NCI-H1048 (cell line): ENCODE measurements at places on chromosomes 12 and 14.

DNA sequence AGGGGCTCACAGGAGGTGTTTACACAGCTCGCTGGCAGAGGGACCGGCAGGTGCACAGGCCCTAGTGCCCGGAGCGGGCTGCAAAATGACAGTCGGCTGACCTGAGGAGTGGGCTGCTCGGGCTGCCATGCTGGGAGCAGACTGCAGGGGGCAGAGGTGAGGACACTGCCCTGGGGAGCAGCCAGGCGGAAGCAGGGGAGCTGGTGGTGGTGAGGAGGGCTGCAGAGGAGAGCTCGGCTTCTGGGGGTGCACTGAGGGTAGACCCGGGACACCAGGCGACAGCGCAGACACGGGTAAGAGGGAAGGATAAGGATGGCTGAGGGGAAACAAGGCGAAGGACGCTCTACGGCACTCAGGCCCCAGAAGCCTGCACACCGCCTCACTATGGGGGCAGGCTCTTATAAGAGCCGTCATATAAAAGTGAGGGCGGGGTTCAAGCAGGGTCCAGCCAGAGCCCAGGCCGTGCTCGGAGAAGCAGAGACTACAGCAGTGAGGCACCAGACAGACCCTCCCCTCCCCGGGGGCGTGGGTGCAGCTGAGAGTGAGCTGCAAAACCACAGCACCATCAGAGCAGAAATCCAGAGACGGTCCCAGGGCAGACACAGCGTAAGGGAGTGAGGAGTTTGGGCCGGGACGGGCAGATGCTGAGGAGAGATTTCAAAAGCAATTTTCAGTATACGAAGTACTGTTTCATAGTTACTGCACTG is 62.5 kb downstream of the CCDC88C start:
- no peak for DNase-seq

GRCh38 chr12:48030173-48030650 is 25.9 kb upstream of the COL2A1 start:
- no peak for DNase-seq

DNA sequence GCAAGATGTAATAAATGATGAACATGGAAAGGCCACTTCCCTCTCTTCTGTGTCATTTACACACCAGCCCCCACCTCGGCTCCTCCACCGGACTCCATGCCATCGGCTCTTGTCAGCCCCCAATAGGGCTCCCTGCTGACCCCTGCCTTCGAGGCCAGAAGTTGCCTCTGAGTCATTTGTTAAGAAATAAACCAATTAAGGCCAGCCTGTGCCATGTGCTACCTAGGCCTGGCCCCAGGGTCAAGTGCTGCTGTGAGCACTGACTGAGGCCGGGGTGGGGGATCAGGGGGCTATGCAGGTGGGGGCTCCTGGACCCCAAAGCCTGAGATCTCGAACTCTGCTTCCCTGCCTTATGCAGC is 53.2 kb downstream of the TESC start:
- DNase-seq: no peak

- DNase-seq: no peak
These were observed 222.5 kb upstream of the GRIP1 start for GRCh38 chr12:66901138-66901932.

DNA sequence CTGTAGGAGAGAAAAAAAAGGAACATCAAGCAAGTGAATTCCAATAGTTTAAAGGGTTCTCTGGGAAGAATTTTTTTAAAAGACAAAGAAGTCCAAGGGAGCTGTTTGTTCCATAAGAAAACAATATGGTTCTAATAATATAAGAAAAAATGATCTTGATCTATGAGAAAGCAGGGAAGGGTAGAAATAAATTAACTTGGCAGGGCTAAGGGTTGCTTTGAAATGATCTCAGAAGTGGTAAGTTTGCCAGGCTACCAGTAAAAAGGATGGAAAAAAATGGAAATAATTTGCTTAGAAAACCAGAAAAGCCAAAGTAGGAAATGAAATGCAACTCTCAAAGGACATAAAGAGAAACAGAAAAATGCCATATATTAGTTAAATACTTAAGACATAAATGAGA is 41.7 kb upstream of the EMP1 start:
- no peak for DNase-seq

- no peak for DNase-seq
These were observed 44.2 kb downstream of the CLMN start for GRCh38 chr14:95275494-95275893.

- no peak for DNase-seq
These were observed 107.7 kb downstream of the SLC38A1 start for GRCh38 chr12:46160981-46161690.

DNA sequence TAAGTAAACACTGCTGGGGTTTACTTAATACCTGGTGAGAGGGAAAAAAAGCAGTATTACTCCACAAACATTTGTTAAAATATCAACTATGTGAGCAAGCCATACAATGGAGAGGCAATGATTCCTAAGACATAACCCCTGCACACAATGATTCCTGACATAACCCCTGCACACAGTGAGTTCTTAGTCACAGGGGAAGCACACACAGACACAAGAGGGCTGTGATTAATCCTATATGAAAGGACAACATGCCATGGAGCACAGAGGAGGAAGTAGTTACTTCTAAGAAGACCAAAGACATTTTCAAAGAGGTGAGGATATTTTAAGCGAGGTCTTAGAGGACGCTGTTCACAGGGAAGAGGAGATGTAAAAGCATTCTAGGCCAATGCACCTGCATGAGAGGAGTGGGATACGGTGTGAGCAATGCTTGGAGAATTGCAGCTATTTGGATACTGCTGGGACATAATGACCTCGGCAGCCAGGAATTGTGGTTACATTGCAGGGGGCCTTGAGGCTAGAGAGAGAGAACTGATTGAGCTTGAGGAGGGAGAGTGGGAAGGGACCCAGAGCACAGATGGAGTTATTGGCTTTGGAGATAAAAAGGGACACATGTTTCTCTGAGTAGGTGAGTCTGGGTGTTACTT is 211.9 kb downstream of the APAF1 start:
- no peak for DNase-seq

GRCh38 chr12:26979733-26980132 is 34.5 kb downstream of the TM7SF3 start:
- no peak for DNase-seq

- DNase-seq: no peak
These were observed 40.5 kb downstream of the PPFIA2 start for GRCh38 chr12:81718616-81719015.

- DNase-seq: no peak
These were observed 1.7 kb upstream of the SMOC1 start for GRCh38 chr14:69877492-69877891.

- DNase-seq: no peak
These were observed 960 bp downstream of the GPR162 start for GRCh38 chr12:6822426-6823135.

DNA sequence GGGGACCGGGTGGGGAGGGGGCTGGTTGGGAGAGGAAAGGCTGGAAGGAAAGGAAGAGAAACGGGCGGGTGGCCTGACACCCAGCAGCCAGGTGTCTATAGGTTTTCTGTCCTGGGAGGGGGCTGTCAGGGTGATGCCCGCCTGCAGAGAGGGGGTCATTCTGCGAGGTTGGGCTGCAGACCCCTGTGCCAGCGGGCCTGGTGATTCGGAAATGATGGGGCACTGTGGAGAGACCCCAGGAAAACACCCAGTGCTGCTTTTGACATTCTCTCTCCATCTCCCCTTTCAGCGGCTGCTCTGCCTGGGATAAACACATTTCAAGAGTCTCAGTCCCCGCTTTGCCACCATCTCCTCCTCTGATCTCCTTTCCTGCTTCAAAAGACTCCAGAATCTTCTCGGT is 168.5 kb upstream of the RTL1 start:
- DNase-seq: no peak

DNA sequence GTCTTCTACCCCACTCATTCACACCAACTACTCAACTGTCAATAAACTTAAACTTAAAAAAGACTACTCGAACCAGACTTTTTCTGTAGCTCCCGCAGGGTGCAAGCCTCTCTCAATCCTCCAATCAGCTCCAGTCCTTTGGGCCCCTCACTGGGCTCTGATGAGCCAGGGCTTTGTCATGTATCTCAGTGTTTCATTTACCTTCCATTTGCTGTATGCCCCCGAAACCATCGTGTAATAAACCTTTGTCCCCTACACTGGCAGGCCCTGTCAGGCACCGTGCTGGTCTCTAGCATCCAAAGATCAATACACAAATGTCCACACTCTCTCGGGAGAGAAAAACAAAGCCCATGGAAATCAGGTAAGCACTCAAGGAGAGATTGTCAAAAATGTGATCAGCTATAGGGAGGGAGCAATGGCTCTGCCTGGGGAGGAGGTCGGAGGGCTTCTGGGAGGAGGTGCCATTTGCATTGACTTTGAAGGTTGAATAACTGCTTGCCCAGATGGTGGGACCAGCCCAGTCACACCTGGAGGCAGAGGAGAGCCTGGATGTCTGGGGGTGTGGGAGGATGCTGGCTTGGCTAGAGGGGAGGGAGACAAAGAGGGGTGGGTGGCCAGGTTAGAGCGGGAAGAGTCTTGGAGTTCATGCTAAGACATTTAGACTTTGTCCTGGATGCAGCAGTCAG is 42.1 kb upstream of the DICER1 start:
- DNase-seq: no peak

GRCh38 chr12:11827091-11828061 is 177.9 kb downstream of the ETV6 start:
- DNase-seq: no peak

DNA sequence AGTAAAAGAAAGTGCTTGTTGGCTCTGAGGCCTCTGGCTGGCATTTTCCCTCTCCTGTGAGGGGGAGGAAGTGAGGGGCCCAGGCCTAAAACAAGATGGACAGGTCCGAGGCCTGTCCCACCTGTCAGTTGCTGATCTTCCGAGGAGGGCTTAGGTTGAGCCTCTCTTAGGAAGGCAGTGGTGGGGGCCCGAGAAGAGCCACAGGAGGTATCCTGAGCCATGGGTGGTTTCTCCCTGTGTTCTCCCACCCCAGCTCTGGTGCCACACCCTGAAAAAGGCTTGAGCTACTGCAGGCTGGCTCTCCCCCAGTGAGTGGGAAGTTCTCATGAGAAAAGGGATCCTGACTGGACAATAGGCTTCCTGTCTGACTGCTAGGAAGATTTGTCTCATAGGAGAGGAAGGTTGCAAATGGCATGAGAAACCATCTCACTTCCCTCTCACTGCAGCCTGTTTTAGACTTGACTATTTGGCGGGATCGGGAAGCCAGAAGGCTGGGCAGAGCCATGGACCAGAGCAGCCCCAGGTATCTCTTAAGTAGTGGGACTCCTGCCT is 72.1 kb upstream of the SRSF5 start:
- no peak for DNase-seq

DNA sequence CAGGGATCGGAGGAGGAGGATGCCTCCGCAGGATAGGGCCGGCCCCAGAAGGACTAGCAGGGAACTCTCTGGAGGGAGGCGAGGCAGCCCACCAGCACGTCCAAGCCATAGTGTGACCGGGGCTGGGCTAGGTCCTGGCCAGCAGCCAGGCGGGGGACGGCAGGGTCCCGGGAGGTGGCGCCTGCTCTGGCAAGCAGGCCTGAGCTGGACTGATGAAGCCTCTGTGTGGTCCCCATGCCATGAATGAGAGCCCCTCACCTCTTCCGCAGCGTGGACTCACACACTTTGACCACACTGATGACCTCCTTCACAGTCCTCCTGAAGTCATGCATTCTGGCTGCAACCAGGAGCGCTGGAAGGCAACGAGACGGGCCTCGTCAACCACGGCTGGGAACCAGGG is 19.8 kb upstream of the BTBD6 start:
- DNase-seq: no peak

DNA sequence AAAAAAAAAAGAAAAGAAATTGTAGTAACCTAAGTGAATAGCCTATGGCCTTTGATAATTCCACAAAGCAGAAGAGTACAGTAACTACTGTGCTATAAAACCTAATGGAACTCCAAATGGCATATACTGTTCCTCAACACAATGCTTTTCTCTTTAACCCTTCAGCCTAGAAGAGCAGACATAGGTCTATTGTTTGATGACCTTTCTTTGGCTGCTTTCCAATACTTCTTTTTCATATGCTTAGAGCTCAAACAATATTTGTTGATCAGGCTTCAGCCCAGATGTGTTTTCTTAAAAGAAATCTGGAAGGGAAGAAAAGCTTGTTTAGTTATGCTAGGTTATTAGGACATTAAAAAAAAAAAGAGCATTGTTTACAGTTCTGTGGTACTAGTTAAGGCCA is 116.4 kb downstream of the NTN4 start:
- no peak for DNase-seq

DNA sequence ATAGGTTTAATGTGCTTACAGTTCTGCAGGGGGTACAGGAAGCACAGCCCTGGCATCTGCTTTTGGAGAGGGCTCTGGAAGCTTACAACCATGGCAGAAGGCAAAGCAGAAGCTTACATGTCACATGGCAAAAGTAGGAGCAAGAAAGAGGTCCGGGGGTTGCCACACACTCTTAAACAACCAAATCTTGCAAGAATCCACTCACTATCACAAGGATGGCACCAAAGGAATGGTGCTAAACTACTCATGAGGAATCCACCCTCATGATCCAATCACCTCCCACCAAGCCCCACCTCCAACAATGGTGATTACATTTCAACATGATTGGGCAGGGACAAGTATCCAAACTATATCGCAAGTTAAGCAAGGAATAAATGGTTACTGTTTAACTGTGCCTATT is 255.8 kb upstream of the AVPR1A start:
- DNase-seq: no peak

DNA sequence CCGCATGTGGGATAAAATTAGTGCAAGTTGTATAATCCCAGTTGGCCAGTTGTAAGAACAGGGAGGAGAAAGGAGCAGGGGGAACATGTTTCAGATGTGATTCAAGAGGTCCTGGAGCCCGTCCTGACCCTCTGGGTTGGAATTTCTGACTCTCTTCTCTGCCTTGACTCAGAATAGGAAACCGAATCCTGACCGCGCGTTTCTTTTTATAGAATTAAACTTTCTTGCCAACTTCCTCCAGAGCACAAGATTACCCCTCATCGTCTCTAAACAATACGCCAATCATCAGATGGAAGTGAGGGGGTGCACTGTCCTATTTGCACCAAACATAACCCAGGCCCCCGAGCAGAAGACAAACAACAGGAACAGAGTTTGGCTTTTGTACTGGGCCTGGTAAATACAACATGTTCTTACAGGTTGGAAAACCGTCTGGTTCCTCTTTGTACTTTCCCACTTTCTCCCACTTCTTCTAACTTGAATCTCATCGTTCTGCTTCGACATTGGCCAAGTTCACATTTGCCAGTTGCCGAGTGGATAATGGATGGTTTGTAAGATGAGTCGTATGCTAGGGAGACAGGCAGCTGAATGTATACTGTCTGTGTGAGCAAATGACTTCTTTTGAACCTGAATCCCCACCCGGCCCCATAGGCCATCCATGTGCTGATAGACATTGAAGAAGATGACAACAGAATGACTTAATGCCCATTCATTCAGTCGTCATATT is 42.6 kb upstream of the MED13L start:
- DNase-seq: no peak
